ENCODE measurements at places on chromosomes 3 and 15.

DNA sequence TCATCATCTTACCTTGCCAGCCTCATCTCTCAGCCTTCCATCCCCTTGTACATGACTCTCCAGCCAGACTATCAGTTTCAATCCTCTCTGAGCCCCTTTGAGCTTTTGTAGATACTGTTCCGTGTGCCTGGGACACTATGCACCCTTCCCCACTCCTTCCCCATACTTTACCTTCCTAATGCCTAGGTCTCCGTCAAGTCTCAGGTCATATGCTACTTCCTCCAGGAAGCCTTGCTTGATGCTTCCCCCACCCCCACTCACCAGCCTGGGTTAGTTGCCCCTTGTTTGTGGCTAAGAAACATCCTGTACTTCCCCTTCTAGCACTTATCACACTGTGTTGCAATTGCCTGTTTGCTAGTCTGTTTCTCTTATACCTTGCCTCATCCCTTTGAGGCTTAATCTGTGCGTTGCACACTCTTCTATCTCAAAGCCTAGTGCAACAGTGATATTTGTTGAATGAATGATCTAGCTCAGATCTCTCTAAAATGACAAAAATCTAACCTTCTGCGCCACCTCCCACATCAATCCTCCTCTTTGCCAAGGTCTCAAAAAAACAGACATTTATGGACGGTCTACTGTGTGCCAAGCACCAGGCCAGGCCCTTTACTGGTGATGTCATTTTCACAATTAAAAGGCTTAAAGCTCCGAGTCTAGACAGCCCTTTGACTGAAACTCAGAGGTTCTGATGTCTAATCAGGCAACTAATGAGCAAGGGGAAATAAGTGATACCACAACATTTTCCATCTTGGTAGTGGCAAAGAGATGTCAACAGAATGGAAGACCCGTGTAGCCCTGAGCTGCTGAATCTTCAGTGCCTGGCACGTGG lies 6.5 kb upstream of the USP3 start:
- no peak for DNase-seq

DNA sequence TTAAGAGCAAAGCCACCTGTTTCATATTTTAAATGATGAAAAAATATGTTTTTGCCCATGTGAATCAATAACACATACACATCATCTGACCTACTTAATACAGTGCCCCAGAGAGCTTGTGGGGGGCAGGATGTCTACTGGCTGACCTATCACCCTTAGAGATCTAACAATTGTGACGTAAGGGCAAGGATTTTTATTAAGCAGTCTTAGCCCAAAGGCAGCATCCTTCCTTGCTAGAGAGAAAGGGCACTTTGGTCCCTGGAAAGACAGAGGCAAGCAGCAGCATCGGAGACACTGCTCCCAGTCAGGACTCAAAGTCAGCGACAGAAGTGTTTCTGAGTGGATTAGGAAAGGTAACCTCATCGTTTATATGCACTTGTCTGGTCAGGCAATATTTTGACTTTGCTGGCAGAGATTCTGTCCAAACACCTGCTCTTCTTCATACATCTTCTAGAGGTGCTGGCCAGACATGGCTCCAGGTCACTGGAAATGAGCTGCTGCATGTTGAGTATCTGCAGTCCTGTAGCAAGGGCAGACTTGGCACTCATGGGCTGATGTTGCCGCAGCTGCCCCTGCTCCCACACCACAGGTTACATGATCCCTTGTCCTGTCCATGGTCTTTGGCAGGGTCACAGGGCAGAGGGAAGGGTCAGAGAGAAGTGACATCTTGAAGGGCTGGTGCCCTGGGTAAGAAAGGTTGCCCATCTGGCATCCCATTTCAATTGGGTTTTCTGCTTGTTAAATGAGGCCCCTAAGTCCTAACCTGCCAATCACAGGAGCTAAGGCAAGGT lies 1.8 kb downstream of the CXCR6 start:
- DNase-seq, result no peak

GRCh38 chr3:189794518-189794917 lies 163.3 kb downstream of the TP63 start:
- DNase-seq, result no peak

- no peak for DNase-seq
These were observed 237.5 kb upstream of the CHRM5 start for GRCh38 chr15:33730815-33731214.

DNA sequence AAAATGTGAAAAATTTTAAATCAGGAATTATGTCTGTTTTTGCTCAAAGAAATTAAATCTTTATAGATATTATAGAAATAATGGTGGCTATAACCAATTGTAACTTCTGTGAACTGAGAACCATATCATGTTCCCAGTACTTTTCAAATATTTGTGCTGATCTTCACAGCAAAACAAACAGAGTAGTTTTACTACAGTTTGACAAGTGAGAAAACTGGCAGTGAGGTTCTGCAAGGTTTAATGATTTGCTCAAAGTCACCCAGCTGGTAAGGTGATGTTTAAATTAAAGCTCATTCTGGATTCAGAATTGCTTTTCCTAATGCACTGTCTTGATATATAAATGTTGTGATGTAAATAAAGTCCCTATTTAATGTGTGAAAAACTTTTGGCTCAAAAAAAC lies 22.0 kb upstream of the SPTSSB start:
- no peak for DNase-seq

DNA sequence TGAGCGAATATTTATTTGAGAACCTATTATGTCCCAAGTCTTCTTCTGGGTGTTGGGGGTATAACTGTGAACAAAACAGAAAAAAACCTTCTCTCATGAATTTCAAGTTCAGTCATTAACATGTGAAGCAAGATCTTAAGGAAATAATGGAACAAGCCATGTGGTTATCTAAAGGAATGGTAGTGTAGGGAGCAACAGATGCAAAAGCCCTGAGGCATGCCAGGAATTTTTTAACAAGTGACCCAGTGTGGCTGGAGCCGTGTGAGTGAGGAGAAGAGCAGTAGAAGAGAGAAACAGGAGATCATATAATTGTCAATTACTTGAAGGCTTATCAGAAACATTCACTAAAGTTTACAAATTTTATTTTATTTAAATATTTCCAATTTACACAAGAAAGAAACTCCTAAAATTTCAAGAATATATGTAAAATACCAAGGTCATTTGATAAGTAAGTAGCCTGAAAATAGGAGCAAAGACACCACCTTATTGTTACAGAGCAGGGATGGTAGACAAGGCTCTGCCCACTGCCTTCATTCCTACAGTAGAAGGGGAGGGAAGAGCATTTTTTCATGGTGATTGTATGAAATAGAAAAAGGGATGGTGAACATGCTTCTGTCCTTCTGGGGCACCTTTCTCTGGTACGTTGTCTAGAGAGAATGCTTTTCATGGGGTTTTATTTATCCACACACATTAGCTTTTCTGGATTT lies 345.1 kb downstream of the PLOD2 start:
- no peak for DNase-seq

- no peak for DNase-seq
These were observed 16.5 kb downstream of the THUMPD3 start for GRCh38 chr3:9379327-9379726.

- no peak for DNase-seq
These were observed 28.6 kb downstream of the ABTB1 start for GRCh38 chr3:127701280-127701911.

DNA sequence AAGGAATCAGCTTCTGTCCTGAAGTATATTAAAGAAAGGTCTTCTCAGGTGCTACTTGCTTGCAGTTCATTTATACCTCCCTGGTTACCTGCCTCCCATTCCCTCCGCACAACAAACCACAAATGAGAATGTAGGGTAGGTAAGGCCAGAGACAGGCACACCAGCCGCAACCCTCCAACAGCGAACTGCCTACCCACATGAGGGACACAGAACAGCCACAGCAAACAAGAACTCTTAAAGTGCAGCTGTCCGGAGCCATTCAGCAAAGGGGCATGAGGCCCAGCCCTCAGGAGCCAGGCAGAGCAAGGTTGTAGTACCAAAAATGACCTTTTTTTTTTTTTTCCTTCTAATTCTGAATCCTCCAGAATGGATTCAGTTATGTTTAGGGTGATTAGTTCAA lies 52.4 kb downstream of the SPSB4 start:
- DNase-seq, result no peak

GRCh38 chr3:122974764-122975162 lies 52.8 kb downstream of the SEMA5B start:
- peak; percentile 23 for DNase-seq

GRCh38 chr15:29008846-29009245 lies 123.1 kb downstream of the APBA2 start:
- no peak for DNase-seq

DNA sequence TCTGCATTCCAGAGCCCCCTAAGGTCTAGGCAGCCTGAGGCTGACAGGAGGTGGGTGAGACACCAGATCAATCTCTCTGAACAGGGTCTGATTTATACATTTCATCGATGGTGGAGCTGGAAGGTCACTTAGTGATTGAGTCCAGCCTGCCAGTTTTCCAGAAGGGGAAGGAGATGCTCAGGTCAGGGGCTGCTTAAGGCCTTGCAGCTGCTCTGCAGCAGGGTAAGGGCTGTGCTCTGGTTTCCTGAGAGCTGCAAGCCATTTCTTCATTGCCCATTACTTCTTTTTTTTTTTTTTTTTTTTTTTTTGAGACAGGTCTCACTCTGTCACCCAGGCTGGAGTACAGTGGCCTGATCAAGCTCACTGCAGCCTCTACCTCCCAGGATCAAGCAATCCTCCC lies 10.7 kb downstream of the TADA3 start:
- DNase-seq, result no peak

DNA sequence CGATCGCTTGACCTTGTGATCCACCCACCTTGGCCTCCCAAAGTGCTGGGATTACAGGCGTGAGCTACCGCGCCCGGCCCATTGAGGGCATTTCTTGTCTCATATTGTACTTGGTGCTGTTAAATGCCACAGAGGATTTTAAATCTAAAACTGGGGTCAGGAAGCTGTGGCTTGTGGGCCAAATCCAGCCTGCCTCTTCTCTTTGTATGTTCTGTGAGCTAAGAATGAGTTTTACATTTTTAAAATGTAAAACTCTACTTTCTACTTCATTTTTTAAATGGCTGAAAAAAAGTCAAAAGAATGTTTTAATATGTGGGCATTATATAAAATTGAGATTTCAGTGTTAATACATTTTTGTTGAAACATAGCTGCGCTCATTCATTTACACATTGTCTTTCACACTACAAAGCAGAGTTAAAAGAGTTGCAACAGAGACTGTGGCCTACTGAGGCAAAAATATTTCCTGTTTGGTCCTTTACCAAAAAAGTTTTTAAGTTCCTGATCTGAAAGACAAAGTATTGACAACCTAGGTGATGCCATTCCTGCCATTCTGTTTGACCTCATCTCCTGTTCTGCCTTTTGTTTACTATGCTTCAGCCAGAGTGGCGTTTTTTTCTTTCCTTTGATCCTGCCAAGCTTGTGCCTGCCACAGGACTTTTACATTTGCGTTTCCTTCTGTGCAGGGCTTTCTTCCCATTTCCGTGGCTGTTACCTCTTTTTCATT lies 50.4 kb downstream of the PDCD6IP start:
- no peak for DNase-seq

- DNase-seq, result peak; percentile 42
These were observed 27.0 kb upstream of the POLG start for GRCh38 chr15:89361451-89362202.

GRCh38 chr3:178802993-178803693 lies 266.9 kb downstream of the KCNMB2 start:
- peak; percentile 1 for DNase-seq

GRCh38 chr3:134655706-134656105 lies 4.9 kb upstream of the KY start:
- DNase-seq, result no peak

GRCh38 chr15:64143276-64143675 lies 8.3 kb upstream of the SNX22 start:
- DNase-seq, result no peak

- peak; percentile 2 for DNase-seq
These were observed 293.5 kb upstream of the SUCLG2 start for GRCh38 chr3:67947808-67948508.

DNA sequence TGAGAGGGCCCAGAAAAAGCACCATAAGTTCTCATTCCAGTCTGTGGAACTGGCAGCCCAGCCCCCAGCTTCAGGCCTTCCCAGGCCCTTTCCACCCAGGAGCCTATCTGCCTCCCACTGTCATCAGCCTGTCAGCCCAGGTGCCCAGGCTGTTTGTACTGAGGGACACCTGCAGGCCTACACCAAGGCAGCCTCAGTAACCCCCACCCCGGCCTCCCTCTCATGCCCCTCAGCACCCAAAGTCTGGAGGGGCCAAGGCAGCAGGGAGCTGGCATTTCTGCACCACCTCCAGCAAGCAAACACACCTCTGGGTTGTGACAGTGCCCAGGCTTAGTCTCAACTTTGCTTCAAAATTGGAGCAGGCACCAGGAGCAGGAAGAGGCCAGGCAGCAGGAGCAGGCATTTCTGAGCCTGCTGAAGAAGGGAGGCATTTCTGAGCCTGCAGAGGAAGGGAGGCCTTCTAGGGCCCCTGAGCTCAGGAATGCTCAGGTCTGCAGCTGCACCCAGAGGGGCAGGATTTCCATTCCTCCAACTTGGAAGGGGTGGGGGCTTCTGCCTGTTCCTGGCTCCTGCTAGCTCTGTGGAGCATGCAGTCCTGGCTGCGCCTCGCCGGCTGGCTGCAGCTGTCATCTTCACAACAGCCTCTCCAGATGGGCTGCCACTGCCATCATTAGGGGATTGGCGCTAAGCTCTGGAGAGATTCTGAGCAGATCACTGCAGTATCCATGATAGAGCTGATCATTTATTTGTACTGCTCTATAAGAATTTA lies 396.1 kb downstream of the UNC13C start:
- no peak for DNase-seq

- peak; percentile 86 for DNase-seq
These were observed 81.0 kb upstream of the BNC1 start for GRCh38 chr15:83365370-83365938.

DNA sequence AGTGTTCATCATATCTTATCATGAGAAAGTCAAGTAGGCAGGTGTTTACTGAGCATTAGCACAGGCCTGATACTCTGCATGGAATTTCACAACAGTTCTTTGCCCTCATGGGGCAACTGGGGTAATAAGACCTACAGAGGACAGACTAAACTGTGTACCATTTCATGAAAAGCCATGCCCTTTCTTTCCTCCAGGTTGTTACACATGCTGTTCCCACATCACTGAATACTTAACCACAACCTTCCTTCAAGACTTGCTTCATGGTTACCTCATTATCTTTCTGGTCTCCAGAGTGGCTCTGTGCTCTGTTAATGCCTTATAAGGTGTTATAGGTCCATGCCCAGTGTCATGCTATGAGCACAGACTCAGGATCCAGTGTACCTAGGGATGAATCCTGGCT lies 28.2 kb upstream of the RSL24D1 start:
- DNase-seq, result no peak

GRCh38 chr15:66760968-66761725 lies 59.1 kb downstream of the SMAD6 start:
- DNase-seq, result peak; percentile 52

DNA sequence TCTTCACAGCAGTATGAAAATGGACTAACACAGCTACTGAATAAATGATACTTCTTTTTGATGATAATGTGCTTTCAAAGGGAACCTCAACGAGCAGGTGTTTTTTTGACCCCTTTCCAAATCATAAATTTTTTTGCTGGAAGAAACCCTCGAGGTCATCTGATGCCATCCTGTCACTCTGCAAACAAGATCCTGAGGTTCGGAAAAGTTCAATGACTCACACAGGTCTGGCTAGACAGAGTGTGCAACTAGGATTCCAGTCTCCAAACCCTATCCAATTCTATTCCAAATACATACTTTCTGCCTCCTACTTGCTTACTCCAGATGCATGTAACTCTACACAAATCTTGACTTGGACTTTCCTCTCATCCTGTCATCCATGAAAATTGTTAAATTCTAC lies 124.7 kb downstream of the NEDD4 start:
- DNase-seq, result no peak

- DNase-seq, result no peak
These were observed 16.7 kb upstream of the CPA3 start for GRCh38 chr3:148848410-148848809.

GRCh38 chr3:161927131-161927530 lies 430.5 kb downstream of the OTOL1 start:
- no peak for DNase-seq

GRCh38 chr3:44114142-44114541 lies 127.5 kb upstream of the TOPAZ1 start:
- peak; percentile 51 for DNase-seq

Measured in foreskin fibroblast (primary cell).